ENCODE measurements at places on chromosomes 3 and 15.

GRCh38 chr15:78024519-78024870 lies 53.0 kb downstream of the TBC1D2B start:
- no peak for DNase-seq

DNA sequence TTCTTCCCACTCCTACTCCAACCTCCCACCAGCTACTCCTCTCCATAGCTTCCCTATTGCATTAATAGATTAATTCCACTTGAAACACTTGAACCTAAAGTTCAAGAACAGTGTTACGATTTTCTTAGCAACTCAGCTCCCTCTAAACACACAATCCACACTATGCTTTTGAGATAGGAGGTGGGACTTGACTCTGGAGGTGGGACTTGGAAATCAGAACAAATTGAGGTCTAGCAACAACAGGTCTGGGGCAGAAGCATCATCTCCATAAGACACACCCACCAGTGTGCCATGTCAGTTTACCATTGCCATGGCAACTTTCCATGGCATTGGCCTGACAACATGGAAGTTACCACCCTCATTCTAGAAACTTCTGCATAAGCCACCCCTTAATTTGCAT lies 336.5 kb upstream of the ALCAM start:
- DNase-seq: no peak

DNA sequence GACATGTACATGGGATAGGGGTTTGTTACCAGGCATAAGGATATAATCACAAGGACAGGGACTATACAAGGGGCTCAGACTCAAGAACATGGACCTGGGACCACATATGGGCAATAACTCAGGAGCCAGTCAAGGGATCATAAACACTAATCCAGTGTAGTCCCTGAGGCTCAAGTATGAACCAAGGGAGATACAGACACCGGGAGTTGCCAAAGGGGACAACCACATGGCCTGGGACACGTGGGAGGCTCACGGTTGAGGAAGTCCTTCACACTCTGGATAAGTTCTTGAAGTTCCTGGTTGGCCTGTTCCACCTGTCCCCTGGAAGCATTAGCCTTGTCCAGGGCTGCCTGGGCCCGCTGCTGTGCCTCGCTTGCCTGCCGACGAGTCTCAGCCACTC lies 1.8 kb upstream of the USP19 start:
- no peak for DNase-seq

GRCh38 chr15:66648588-66648987 lies 53.4 kb upstream of the SMAD6 start:
- DNase-seq: no peak

DNA sequence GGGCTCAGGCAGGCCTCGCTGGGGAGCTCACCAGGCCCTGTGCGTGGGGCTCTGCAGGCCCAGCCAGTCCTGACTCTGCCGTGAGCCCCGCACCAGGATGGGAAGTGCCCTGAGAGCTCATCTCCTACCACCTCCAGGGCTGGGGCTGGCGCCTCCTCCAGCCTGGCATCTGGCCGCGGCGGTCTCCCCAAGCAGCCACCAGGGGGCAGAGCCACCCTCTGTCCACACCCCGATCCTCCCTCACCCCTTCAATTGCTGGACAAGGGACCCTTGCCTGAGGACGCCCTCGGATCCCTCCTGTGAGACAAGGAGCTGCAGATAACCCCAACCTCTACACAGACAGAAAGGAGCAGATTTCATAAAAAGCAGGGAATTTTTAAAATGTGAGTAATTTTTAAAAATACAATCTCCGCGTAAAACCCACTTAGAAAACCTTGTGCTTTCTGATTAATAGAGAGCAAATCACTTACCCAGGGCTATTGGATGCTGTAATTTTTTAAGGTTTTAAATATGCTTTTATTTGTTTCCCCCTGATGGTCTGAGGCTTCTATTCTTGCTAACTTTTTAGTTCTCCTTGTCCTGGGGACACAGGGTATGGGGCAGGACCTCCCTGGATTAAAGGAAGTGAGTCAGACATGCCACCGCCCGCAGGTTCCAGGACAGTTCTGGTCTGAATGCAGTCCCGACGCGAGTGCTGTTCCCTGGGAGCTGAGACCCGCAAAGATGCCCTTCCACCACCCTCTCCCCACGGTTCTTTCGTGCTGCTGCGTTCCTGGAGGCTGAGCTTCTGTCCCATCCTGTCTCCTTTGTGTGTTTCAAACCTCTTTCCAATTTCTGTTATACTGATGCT lies 52.3 kb upstream of the CHRNA7 start:
- peak; percentile 49 for DNase-seq

DNA sequence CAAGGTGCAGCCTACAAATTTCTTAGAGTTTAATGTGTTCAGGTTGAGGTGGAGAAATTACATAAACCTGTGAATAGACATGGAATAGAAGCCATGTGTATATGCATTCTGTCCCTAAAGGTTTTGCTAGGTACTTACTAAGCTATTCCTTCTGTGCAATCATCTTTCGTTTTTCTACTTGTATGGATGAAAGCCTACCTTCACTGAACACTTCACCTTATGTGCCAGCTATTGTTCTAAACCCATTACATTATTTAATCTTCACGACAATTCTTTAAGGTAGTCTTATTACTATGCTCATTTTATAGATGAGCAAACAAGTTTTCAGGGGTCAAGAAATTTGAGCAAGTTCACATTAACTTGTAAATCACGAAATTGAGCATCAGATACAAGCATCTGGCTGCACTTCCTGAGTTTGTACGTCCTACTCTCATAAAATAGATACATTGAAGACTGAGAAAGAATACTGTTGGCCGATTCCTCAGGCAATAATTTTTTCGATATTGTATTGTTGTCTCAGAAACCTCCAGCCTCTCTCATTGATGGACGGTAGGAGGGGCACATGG lies 635 bp upstream of the RCN2 start:
- no peak for DNase-seq

- DNase-seq: no peak
These were observed 15.3 kb downstream of the NUP210 start for GRCh38 chr3:13404626-13405452.

DNA sequence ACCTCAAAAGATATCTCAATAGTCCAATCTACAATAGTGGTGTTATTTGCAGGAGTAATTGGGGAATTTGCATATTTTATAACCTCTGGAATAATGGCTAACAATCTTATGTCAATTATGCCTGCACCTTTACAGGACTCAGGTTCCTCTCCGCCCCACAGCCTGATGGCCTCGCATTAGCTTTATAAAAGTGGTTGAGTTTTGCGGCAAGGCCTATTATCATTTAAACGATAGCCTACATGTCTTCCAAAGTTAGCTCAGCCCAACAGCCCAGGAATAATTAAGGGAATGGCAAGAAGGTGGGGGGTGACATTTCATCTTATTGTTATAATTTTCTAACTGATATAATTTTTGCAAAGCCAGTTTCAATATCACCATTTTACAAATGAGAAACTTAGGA lies 97.3 kb downstream of the RTP4 start:
- DNase-seq: no peak

- DNase-seq: no peak
These were observed 40.5 kb upstream of the CORO2B start for GRCh38 chr15:68538311-68538710.

Data from CD4-positive, alpha-beta T cell treated with Interleukin-21 for 1 hour (primary cell).